EH (cell line): ENCODE measurements at places on chromosomes 3 and 15.

GRCh38 chr3:151909681-151910405 lies 36.4 kb downstream of the SUCNR1 start:
- DNase-seq = peak; percentile 76

DNA sequence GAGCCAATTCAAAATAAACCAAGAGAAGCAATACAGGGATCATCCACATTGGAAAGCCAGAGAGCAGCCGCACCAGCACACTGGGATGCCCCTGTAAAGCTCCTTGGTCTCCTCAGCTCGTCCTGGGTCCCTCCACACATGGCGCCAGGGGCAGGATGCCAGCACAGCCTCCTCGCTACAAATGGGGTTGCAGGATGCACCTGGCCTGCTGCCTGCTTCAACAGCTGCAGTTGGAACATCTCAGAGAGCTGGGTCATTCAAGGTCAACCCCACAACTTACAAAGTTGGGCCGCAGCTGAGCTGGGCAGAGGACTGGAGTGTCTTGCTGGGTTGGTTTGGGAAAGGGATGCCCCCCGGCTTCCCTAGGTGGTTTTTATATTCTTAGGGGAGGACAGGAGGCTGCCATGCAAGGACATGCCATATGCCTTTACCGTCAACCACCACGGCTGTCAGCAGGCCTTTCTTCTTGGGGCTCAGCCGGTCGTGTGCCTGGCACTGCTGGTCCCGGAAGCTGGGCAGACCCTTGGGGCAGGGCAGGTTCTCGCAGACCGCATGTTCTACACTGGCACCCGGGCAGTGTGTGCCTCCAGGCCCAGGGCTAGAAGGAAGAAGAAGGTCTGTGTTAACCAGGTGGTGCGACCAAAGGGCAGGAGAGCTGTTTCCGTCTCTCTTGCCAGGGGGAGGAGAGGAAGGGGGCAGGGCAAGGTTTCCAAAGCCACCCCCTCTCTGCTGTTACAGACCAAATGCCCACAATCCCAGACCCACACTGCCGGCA lies 225.2 kb downstream of the ADAMTS17 start:
- DNase-seq = no peak

- no peak for DNase-seq
Observed at GRCh38 chr3:10007126-10007782, 19.0 kb upstream of the FANCD2 start.

GRCh38 chr15:39588531-39589192 lies 7.8 kb downstream of the THBS1 start:
- peak; percentile 62 for DNase-seq

DNA sequence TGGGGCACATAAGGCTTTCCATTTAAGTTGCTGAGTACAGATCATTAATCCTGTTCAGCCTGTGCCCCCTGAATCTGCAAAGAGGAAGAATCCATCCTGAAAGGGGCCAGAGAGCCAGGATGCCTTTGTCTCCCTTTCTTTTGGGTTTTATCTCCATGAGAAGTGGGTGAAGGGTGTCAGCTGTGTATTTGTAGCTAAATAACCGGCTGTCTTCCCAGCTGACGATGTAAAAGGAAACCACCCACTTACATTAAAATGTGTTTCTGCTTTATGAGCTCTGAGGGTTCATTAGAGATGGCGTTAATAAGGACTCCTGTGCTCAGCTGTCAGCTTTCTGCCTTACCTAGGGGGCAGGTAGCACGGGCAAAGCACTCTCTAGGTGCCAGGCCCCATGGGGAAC lies 83.4 kb downstream of the SLCO3A1 start:
- no peak for DNase-seq

DNA sequence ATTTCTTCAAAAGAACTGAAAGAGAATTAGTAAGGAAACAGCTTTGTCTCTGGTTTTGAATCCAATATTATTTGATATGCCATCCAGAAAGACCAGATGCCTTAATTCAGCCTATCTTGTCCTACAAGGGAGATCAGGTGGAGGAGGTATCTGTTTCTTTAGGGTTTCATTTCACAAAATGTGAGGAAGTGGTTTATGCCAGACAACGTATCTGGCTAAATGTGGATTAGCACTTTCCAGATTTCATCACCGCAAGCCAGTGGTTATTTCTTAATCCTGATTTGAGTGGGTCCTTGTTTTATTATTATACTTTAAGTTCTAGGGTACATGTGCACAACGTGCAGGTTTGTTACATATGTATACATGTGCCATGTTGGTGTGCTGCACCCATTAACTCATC lies 271.1 kb downstream of the EBLN2 start:
- no peak for DNase-seq

DNA sequence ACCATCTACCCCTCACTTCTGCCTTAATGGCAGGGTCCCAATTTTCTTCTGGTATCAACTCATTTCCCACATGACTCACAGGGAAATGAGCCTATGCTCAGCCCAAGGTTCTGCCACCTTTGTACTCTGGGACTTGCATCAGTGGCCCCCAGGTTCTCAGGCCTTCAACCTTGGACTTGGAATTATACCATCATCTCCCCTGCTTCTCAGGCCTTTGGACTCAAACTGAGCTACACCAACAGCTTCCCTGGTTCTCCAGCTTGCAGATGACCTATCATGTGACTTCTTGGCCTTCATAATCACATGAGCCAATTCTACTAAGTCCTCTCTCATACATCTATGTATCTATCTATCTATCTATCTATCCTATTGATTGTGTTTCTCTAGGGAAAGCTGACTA lies 149.5 kb downstream of the PLCH1 start:
- no peak for DNase-seq

GRCh38 chr3:65658401-65658800 lies 380.3 kb downstream of the MAGI1 start:
- no peak for DNase-seq
